Mesothelial cell of epicardium (in vitro differentiated cells): ENCODE measurements at places on chromosomes 16 and 17. TPM values are rescaled to one million over a fixed set of nuclear protein-coding genes. Genes with fewer than 3 reads are reported as not detected.

- peaks cover 25% of the 10 kb centered on the region for H3K4me1 ChIP-seq
- H3K27ac ChIP-seq, result peak overlapping the region; percentile 6
- no peaks in the 10 kb centered on the region for H3K27me3 ChIP-seq
- no peak for DNase-seq
Observed at GRCh38 chr17:9519583-9520272, 55.9 kb downstream of the STX8 start.

DNA sequence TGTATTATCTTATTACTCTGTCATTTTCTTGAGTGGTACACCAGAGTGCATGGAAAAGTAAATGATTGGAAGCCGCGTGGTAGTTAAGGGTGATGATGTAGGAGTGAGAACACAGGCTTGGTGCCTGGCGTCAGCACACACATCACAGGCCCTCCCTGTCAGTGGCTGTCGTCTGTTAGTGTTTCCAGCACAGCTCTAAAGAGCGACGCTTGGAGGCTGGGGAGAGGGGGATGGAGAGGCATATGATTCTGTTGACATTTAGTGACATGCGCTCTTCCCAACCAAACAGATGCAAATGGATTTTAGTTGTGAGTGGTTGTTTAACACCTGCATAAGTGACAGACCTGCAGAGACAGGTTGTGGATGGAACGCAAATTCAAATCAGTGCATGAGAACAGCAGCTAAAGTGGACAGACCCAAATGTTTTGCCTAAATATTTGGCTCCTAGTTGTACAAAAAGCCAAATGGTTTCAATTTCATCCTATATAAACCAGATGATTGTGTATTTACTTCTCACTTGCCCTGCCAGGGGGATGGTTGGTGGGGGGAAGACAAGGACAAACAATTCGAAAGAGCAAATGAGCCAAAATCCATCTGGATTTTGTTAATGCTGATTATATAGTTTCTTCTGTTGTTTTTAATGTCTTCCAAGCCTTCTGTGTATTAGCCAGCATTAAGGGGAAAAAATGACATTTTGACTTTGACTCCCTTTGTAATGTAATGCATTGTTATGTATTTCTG, 222.3 kb downstream of the WWOX start:
- no peak for DNase-seq
- peaks cover 5% of the 10 kb centered on the region for H3K36me3 ChIP-seq
- no peak overlapping the region for H3K4me3 ChIP-seq
- peaks cover 47% of the 10 kb centered on the region for H3K27me3 ChIP-seq
- H3K27ac ChIP-seq, result no peak overlapping the region
- H3K4me1 ChIP-seq, result peaks cover 18% of the 10 kb centered on the region

DNA sequence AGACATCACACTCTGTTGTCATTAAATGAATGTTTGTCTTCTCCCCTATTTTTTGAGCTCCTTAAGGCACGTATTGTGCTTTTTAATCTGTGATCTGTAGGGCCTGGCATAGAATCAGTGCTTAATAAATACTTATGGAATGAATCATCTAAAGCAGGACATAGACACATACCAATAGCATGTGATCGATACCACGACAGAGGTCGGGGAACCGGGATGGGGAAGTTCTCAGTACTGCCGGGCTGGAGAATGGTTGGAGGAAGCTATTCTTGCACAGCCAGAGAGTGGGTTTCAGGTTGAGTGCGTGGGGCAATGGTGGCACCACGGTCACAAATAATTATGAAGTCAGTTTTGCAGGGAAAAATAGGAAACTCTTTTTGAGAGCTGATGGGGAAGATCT, 26.8 kb downstream of the NLRP1 start:
- H3K36me3 ChIP-seq, result no peaks in the 10 kb centered on the region
- H3K27me3 ChIP-seq, result peaks cover 28% of the 10 kb centered on the region
- no peak for DNase-seq
- no peak overlapping the region for H3K27ac ChIP-seq
- no peak overlapping the region for H3K4me3 ChIP-seq

DNA sequence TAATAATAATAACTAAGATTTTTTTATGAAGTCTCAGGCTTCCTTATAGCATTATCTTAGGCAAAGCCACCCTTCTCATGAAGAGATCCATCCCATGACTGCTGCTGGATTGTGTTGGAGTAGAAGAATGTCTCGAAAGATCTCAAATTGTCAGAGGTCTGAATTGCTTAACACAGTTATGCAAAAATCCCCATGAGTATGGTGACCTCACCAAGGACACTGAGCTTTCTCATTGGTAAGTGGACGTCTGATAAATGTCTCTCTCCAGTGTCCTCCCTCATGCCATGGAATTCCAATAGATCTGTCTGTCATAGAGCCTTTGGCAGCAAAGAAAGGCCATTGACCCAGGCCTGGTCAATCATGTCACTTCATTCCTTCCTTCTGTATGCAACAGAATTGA, 264.5 kb downstream of the CDH11 start:
- H3K27ac ChIP-seq, result no peak overlapping the region
- peaks cover 10% of the 10 kb centered on the region for H3K27me3 ChIP-seq
- no peak for DNase-seq
- H3K36me3 ChIP-seq, result no peaks in the 10 kb centered on the region
- H3K4me3 ChIP-seq, result no peak overlapping the region

- peaks cover 31% of the 10 kb centered on the region for H3K4me1 ChIP-seq
- peaks cover 3% of the 10 kb centered on the region for H3K36me3 ChIP-seq
- peak overlapping the region; percentile 83 for H3K27ac ChIP-seq
- peak overlapping the region; percentile 37 for H3K4me3 ChIP-seq
- no peaks in the 10 kb centered on the region for H3K27me3 ChIP-seq
Observed at GRCh38 chr16:4679156-4679849, 14.1 kb upstream of the NUDT16L1 start.

GRCh38 chr17:74325743-74326379, at the start of gene KIF19:
Gene KIF19, plus strand, starts transcription at chr17:74326226. Its CDS starts 124 bp downstream, at chr17:74326350.
- no peaks in the 10 kb centered on the region for H3K36me3 ChIP-seq
- H3K27ac ChIP-seq, result no peak within 1 kb of the TSS
- peaks cover 89% of the 10 kb centered on the region for H3K27me3 ChIP-seq
- DNase-seq, result peak; percentile 50
- peaks cover 2% of the 10 kb centered on the region for H3K4me1 ChIP-seq
- H3K4me3 ChIP-seq, result peak within 1 kb of the TSS; percentile 37

GRCh38 chr16:7736138-7736665, 403.6 kb downstream of the RBFOX1 start:
- H3K27ac ChIP-seq, result no peak overlapping the region
- DNase-seq, result no peak
- no peaks in the 10 kb centered on the region for H3K36me3 ChIP-seq

The KRT28 gene
- total RNA-seq, result not detected in 3 replicates

- peaks cover 6% of the 10 kb centered on the region for H3K36me3 ChIP-seq
- peaks cover 48% of the 10 kb centered on the region for H3K4me1 ChIP-seq
- DNase-seq, result no peak
- peak overlapping the region; percentile 72 for H3K4me3 ChIP-seq
- H3K27me3 ChIP-seq, result no peaks in the 10 kb centered on the region
- H3K27ac ChIP-seq, result peak overlapping the region; percentile 99
Observed at GRCh38 chr17:1711804-1712203, 1.6 kb upstream of the TLCD2 start.

- peaks cover 61% of the 10 kb centered on the region for H3K4me1 ChIP-seq
- H3K36me3 ChIP-seq, result no peaks in the 10 kb centered on the region
- DNase-seq, result no peak
- H3K27ac ChIP-seq, result peak overlapping the region; percentile 90
Observed at GRCh38 chr17:72516772-72517399, 396.1 kb downstream of the SOX9 start.

The MMP28 gene
- total RNA-seq, result 0.34 to 0.86 TPM in 2 of 3 replicates, not detected in the other

- H3K4me1 ChIP-seq, result peaks cover 32% of the 10 kb centered on the region
- H3K27ac ChIP-seq, result no peak overlapping the region
Observed at GRCh38 chr16:63998-64913, 8.2 kb downstream of the RHBDF1 start.

DNA sequence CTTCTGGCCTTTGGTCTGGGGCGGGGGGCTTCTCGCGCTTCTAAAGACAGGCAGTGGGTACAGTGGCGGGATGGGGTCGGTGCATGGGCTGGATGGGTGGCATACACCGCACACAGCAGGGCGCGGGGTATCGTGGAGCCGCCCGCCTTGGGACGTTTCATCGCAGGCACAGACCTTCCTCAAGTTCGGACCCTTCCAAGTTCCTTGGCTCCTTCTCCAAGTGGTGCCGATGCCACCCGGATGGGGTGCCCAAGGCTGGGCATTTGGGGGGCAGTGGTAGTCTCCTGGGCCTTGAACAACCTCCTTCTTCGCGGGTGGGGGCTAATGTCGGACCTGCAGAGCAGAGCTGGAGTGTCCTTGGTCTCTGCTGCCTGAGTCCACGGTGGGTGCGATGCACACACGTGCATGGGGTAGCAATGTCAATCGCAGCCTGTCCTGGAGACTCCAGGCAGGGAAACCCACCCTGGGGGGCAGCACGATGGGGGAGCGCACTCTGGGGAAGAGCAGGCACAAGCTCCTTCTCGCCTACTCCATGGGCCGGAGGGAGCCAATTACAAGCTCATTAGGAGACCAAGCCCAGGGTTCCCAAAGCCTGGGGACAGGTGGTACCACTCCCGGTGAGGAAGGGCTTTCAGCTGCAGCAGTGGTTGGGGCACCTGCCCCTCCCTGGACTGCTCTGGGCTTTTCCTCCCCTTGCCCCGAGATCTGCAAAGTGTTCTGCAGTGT, 686 bp upstream of the MTSS2 start:
- no peak for DNase-seq
- H3K27me3 ChIP-seq, result no peaks in the 10 kb centered on the region
- H3K36me3 ChIP-seq, result no peaks in the 10 kb centered on the region
- H3K4me1 ChIP-seq, result peaks cover 47% of the 10 kb centered on the region
- H3K27ac ChIP-seq, result peak overlapping the region; percentile 84
- H3K4me3 ChIP-seq, result peak overlapping the region; percentile 68

DNA sequence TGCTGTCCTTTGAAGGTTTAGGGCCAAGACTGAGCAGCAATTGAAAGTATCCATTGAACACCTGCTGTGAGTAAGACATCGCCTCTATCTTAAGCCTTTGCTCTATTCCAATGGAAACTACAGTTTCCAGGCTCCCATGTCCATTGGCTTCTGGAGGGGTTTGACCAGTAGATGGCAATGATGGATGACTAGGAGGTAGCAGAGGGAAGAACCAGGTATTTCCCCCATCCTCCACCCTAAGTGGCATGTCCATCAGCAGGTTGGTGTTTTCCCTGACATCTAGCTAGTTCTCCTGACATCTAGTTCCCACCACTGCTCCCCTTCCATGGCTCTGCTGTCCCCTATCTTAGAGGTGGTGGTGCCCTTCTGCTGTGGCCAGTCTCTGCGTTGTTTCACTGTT, 58.7 kb downstream of the CENPV start:
- peaks cover 6% of the 10 kb centered on the region for H3K36me3 ChIP-seq
- H3K4me1 ChIP-seq, result peaks cover 6% of the 10 kb centered on the region
- no peak overlapping the region for H3K4me3 ChIP-seq

DNA sequence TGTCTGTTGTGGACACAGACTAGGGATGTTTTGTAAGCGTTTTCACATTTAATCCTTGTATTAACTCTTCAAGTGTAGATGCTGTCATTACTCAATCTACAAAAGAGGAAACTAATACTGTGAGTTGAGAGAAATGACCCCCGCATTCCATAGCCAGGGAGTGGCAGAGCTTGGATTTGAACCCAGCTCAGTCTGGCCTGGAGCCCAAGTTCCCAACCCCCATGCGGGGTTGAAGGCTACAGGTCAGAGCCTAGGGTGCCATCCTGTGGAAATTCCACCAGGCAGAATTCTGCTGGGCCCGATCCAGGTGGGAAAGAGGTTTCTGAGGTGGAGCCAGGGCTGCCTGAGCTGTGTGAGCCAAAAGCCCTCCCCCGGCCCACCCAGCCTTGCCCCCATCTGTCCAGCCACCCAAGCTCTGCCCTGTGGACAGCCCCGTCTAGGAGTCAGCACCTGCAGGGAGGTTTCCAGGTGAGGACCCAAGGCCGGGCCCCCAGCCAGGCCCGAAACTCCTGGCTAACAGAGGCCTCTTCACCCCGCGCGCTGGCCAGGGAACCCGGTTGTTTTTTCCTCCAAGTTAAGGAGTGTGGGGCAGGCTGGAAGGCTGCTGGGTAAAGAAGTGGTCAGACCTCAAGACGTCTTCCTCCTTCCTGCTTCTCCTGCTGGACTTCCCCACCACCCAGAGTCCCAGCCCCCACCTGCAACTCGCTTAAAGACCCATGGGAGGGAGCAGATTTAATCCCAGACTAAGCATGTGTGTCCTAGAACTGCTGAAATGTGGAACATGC, 5.7 kb downstream of the MMP15 start:
- H3K27ac ChIP-seq, result no peak overlapping the region
- DNase-seq, result no peak
- no peaks in the 10 kb centered on the region for H3K27me3 ChIP-seq
- no peak overlapping the region for H3K4me3 ChIP-seq
- H3K4me1 ChIP-seq, result peaks cover 40% of the 10 kb centered on the region

DNA sequence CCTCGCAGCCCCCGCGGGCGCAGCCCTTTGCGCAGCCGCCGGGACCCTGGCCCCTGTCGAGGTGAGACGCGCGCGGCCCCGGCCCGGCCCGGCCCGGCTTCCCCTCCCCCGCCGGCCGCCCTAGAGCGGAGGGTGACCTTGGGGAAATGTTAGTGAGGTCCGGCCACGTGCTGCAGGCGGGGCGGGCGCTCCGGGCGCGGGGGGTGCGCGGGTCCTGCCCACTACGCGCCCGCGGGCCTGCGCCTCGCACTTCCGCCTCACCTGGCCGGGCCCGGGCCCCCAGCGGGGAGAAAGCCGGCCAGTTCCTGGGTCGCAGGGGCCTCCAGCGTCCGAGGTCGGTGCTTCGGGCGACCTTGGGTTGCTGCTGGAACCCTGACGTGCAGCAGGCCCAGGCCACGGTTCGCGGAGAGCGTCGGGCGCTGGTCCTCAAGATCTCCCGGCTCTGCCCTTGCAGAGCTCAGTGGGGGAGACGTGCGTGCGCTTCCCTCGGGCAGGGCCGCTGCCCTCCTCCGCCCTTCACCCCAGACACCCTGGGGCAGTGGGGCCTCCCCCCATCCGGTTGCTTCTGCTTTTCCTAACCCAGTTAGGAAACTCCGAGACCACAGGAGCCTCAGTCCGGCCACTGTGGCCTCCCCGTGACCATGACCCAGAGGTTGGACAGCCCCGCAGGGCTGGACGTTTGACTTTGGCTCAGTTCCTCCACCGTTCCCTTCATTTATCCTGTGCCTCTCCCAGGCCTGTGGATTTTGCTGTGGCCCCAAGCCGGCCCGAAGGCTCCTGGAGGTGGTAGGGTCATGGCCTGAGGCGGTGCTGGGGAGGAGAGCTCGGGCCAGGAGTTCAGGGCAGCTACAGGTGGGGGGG, 791 bp downstream of the MCRIP2 start:
- DNase-seq, result no peak
- no peak overlapping the region for H3K27ac ChIP-seq
- no peaks in the 10 kb centered on the region for H3K27me3 ChIP-seq

The OVCA2 gene
- total RNA-seq, result 17.3 to 24.8 TPM (median 24.5 TPM) in 3 replicates

The EVI2B gene
- not detected in 3 replicates for total RNA-seq
